NCI-H2081 treated with DMSO at 0.1 percent for 48 hours (cell line): ENCODE measurements at places on chromosomes 16 and 17.

GRCh38 chr16:21167929-21168602 lies 9.6 kb downstream of the LDAF1 start:
- DNase-seq: no peak

DNA sequence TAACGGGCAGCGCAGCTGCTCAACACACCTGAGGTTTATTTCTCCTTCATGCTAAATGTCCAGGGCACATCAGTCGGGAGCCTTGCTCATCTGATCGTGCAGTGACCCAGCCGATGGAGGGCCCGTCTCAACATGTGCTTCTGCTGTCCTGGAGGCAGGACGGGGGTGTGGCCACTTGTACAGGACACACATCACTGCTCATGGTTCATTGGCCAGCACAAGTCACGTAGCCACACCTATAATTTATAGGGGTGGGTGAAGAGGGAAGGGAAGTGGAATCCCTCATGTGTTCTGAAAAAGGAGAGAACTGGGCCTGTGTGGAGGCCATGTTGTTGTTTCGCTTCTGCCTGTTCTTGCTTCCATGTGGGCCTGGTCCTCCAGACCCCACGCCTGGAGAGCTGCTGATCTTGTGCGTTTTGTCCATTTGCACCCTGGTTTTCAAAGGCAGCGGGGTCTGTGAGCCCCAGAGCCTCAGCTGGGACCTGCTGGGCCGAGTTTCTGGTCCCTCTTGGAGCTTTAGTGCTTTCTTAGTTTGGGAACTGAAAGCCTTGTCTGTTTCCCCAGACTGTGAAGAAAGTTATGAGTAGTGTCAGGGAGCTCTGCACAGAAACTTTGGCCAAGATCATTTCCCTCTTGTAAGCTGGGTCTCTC lies 60.5 kb downstream of the CMIP start:
- no peak for DNase-seq

DNA sequence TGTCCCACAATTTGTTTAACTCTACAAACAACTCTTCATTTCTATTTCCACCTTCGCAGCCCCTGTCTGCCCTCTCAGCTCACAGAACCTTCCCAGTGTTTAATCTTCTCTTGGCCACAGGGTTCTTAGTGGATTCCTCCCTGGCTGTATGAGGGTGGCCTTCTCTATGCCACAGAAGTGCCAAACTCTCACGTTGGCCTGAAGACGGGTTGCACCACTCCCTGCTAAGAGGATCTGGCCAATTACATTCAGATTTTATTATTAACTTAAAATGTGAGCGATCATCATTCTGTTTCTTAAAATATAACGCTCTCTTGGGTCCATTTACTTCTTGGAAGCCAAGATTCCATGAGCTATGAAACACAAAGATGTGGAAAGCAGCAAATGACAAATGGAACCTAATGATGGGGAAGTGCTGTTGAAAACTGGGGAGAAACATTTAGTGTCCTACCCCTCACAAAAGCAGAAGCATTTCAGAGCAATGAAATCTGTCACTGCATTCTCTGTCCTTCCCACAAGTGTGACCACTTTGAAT lies 91.3 kb upstream of the NOG start:
- DNase-seq: no peak

DNA sequence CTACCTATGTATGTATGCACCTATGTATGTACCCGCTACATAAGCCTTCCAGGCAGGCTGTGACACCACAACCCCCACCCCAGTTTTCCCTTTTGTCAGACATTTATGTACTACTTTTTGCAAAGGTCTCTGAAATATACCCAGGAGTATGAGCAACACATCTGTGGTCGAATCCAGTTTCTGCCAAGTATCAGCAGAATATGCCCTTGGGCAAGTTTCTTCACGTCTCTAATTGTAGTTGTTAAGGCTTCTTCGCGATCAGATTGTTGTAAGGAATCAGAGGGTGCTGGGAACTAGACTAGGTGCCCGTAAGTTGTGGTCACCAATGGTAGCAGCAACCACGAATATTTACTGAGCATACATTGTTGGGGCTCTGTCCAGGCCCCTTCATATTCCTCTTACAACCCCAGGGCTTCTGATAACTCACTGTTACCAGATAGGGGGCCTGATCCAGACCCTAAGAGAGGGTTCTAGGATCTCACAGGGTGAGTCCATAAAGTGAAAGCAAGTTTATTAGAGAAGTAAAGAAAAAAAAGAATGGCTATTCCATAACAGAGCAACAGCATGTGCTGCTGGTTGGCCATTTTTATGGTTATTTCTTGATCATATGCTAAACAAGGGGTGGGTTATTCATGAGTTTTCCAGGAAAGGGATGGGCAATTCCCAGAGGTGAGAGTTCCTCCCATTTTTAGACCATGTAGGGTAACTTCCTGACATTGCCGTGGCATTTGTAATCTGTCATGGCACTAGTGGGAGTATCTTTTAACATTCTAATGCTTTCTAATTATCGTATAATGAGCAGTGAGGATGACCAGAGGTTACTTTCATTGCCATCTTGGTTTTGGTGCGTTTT lies 16.6 kb downstream of the NUDT7 start:
- DNase-seq: no peak

GRCh38 chr16:50765260-50765659 lies 23.4 kb downstream of the CYLD start:
- no peak for DNase-seq

- no peak for DNase-seq
These were observed 43.7 kb downstream of the PPL start for GRCh38 chr16:4893103-4893862.

DNA sequence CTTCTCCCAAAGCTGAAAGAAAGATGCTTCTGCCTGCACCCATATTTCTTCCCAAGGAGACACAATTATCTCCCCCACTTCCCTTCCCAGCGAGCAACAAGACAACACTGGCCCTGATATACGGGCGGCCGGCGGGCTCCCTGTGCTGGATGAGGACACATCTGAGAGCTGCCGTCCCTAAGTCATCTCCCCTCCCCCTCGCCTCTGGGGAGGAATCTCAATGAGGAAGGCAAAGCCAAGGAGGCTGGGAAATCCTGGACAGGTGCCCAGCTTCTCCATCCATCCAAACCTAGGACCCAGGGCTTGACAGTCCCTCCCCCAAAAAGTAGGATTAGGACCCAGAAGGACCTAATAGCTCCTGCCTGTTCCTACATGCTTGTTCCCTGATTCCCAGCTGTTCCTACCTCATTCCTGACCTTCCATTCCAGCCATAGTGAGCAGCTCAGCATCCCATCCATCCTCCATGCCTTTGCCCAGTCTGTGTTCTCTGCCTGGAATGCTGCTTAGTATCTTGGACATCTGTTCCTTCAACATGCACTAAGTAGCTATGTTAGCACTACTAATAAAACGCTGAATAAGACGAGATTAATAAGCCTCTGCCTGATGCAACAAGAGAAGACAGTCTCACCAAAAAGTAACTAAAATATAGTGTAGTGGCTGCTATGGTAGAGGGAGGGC lies 167.9 kb downstream of the CCT6B start:
- DNase-seq: no peak

DNA sequence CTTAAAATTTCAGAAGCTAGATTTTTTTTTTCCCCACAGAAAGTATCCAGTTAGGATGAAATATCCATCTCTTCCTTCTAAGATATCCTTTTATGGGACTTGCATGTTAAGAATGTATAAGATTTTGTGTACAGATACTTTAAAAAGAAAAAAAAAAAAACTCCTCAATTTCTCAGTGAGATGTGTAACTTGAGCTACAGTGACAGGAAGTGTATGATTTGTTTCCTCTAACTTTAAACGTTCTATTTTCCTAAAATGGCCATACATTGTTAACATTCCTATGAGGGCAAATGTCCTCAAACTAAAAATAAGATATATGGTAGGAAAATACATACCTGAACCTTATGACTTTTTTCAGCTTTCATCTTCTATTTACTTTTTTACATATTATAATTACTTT lies 8.9 kb downstream of the FBXO47 start:
- no peak for DNase-seq

DNA sequence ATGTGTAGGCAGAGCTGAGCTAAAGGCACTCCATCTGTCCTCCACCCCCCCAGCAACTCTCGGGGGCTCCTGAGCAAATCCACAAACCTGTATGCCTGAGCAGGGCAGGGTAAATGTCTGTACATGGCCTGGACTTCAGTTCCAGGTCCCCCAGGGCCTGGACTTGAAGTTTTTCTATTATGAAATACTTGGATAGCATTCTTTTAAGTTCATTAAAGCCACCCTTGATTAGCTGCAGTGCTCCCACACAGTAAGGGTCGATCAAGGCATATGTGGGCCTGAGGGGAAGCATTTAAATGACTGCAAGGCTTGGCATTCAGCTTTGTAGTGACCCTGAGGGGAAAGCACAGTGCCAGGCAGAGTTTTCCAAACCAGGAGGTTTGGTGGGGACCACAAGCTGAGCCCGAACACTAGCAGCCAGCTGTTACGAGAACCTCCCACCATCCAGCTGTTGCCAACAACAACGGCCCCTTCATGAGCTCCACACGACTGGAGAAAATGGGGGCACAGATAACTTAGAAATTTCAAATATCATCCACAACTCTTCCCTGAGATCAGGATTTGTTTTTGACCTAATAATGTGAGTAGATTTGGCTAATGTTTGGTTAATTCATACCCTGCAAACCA lies 6.7 kb downstream of the FAM117A start:
- no peak for DNase-seq

- DNase-seq: no peak
These were observed 3.4 kb upstream of the C17orf50 start for GRCh38 chr17:35757243-35757642.

DNA sequence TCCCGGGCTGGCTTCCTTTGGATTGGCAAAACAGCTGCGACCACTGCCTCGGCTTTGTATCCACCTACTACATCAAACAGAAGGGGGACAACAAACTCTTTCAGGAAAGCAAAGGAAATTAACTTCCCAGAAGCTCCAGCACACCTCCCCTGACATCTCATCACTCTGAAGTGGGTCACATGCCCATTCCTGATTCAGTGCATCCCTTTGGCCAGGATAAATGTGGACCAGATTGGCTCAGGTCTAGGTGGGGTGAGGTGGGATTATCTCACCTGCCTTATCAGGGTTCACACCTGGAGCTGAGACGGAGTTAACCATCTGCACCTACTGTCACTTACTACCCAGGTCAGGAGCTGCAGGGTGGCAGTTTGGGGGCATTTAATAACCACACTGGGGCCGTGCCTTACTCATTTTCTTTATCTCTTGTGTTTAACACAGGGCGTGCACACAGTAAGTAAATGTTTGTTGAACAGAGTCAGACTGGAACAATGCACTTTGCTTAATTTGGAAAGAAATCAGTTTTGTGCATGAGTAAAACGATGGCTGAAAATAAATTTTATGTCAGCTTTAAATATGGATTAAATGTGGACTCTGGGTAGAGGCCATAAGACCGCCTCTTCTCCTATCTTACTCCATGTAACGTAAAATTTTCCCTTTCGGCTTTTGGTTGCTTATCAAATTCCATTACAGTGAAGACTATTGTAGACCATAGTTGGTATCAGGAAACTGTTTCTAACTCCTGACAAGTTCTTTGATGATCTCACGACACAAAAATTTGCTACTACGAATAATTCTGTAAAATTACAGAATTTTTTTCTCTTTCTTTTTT lies 36.0 kb downstream of the IQCK start:
- DNase-seq: no peak

GRCh38 chr16:49608779-49609178 lies 235.2 kb downstream of the C16orf78 start:
- no peak for DNase-seq

GRCh38 chr16:58733248-58733670 lies 857 bp downstream of the GOT2 start:
- no peak for DNase-seq

DNA sequence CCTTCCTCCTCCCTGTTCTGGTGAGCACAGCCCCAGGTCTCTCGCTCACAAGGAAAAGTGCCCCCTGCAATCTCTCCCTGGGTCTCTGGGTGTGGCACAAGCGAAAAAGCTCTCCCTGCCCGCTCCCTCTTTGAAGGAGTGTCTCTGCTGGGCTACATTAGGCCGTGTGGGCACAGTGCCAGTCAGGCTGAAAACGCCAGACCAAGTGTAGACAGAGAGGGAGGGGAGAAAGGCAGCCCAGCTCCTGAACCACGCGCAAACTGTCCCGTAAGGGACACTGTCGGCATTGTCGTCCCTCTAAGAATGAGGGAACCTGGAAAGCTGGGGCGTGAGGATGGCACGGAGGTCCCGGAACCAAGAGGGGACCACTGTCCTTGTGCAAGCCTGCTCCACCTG lies 3.9 kb downstream of the SMIM5 start:
- DNase-seq: no peak

GRCh38 chr17:51647826-51648225 lies 387.5 kb downstream of the UTP18 start:
- DNase-seq: no peak

- DNase-seq: no peak
These were observed 15.5 kb upstream of the NFATC3 start for GRCh38 chr16:68069511-68070248.

- DNase-seq: no peak
These were observed 44.3 kb downstream of the PMP22 start for GRCh38 chr17:15220785-15221184.

DNA sequence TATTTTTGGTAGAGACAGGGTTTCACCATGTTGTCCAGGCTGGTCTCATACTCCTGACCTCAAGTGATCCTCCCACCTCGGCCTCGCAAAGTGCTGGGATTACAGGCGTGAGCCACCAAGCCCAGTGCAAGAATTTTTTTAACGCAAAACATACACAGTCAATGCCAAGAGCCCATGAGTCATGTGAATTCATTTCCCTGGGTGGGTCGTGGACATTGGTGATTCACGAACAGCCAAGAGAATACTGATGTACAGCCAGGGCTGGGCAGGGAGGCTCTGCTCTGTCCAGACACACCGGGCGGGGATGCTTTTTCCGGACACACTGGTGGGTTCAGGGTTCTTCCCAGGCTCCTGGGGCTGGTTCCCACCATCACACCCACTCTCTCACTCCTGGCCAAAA lies 17.7 kb downstream of the SLC38A8 start:
- no peak for DNase-seq

- no peak for DNase-seq
These were observed 101.8 kb downstream of the PARN start for GRCh38 chr16:14528306-14528705.

DNA sequence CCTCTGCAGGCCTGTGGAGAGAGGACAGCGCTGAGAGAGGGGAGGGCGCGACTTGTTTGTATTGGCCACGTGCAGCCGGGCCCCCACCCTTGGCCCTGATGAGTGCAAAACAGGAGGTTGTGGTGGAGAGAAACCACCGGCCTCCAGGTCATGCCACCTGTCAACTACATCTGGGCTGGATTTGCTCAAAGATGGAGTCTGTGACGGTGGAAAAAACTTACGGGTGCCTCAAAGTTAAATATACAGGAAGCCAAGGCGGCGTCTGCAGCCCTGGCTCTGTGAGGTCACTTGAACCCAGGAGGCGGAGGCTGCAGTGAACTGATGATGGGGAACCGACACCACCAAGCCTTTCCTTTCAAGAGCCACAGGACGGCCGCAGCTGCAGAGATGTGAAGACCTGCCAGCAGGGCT lies 15.7 kb downstream of the C16orf74 start:
- no peak for DNase-seq

- no peak for DNase-seq
These were observed 6.6 kb downstream of the SLC22A31 start for GRCh38 chr16:89193576-89194293.

GRCh38 chr17:17153071-17153470 lies 53.1 kb downstream of the PLD6 start:
- no peak for DNase-seq
